DMS153 (cell line): ENCODE measurements at places on chromosomes 1 and 21.

GRCh38 chr1:33460947-33461629, 11.4 kb upstream of the ZSCAN20 start:
- no peak for DNase-seq

GRCh38 chr1:207691841-207692240, 46.9 kb downstream of the CR1L start:
- DNase-seq, result no peak

DNA sequence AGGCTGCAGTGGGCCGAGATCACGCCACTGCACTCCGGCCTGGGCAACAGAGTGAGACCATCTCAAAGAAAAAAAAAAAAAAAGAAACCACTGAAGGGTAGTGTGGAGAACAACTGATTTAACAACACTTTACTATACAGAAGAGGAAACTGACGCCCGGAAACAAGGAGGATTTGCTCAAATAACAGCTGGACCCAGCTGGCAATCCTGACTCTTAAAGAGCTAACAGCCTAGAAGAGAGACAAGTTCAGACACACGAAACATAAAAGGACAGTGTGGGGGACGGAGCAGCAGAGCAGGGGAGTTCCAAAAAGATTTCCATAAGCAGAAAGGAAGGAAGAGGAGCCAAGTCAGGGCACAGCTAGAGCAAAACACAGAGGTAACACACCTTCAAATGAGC, 4.4 kb downstream of the ECHDC2 start:
- no peak for DNase-seq

- peak; percentile 92 for DNase-seq
Measured at GRCh38 chr1:20486457-20487235, 636 bp upstream of the CAMK2N1 start.

DNA sequence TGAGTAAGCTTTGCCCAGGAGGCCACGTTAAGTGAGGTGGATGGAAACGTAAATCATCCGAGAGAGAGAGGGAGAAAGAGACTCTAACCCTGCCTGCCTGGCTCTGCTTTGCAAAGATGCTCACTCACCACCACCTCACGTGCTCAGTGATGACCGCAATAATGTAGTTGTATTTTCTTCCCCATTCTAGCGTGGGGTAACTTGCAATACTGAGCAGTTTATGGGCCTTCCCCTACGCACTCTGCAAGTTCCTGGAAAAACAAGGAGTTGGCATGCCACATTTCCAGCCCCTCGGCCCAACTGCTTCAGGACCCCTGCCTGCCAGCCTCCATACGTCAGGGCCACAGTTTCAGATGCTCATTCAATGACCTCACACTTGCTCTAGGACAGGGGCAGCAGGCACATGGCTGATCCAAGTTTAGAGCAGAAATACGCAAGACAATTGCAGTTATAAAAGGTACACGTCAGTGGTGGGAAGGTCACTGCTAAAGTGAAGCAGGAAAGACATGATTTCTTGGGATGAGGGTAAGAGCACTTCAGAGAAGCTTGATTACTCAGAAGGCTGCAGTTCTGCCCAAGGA, 112.5 kb upstream of the RAB4A start:
- no peak for DNase-seq

GRCh38 chr21:42145569-42146272, 73.2 kb upstream of the ABCG1 start:
- peak; percentile 53 for DNase-seq

- DNase-seq, result no peak
Measured at GRCh38 chr21:41169258-41169576, 1.3 kb downstream of the BACE2 start.

DNA sequence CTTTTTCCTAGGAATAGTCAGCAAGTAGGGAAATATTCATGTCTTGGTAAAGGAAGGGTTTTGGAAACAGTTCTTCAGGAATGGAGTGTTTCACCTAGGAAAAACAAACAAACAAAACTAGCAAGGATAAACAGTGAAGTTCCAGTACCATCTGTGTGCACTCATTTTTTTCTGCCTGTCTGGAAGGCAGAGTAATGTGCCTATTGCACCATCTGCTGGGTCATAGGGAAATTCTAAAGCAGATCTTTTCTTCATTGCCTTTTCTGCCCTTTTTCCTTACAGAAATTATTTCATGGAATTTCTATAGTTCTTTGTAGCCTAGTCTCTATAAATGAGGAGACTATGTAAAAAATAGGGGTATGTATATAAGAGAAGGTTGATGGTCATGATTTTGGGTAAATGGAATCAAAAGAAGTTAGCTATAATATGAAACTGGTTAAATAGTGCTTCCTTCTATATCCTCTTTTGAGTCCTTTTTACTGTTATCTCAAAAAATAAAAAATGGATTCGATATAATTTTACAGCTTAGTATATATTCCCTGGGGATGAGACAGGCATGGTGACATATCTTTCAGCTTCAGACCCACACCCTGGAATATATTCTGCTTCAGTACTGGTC, 3.4 kb upstream of the HRNR start:
- DNase-seq, result no peak

- DNase-seq, result no peak
Measured at GRCh38 chr1:177863796-177864195, 106.1 kb downstream of the SEC16B start.
